ENCODE measurements at places on chromosomes 2 and 18.

DNA sequence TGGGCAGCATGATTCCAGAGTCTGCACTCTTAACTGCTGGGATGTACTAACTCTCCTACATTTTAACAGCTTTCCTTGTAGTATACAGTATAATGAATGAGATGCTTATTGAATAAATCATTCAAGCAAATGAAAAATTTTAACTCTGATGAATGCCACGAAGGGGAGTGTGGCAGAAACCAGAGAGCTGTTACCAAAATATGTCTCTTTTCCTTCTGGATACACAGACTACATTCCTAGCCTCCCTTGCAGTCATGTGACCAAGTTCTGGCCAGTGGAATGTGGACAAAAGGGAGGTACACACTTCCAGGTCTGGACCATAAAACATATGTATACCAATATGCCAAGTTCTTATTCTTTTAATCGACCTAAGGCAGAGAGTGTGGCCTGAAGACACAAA is 1.7 kb upstream of the EML4 start:
- no peak for DNase-seq

DNA sequence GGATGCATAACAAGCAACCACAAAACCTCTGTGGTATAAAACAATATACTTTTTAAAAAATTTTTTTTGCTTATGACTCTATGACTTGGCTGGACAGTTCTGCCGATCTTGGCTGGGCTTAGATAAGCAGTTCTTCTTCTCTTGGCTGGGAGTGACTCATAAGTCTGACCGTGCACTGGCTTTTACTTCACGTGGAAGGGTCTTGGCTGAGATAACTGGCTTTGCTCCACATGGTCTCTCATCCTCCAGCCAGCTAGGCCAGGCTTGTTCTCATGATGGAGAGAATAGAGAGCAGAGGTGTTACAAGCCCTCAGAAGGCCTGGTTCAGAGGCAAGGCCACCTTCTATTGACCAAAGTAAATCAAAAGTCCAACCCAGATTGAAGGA is 178.9 kb upstream of the SERPINE2 start:
- no peak for DNase-seq

GRCh38 chr18:24142376-24142775 is 3.5 kb downstream of the CABYR start:
- no peak for DNase-seq

- no peak for DNase-seq
Observed at GRCh38 chr2:127559454-127559853, 24.0 kb downstream of the MYO7B start.

DNA sequence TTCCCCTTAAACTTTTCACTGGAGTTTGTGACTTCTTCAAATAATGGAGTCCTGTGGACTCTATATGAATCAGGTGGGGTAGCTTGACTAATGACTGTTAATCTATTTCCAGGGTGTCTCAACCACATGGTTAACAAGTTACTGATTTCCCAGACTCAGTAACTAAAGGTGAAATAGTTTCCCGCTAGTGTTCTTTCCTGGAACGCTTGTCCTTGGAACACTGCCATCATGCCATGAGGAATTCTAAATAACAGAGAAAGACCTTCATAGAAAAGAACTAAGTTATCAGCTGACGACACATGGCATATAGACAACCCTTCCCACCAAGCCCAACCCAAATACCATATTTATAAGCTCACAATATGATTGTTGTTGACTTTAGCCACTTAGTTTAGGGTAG is 1027.9 kb upstream of the FAM98A start:
- DNase-seq: no peak

GRCh38 chr2:46010925-46011490 is 286.2 kb upstream of the EPAS1 start:
- no peak for DNase-seq
